Right lung (tissue), 10 donors: ENCODE measurements at places on chromosomes 5 and 9.

GRCh38 chr5:133403741-133404364, 208.5 kb downstream of the FSTL4 start:
- DNase-seq = no peak

- DNase-seq = no peak
Observed at GRCh38 chr5:80884929-80885328, 75.2 kb upstream of the RASGRF2 start.

DNA sequence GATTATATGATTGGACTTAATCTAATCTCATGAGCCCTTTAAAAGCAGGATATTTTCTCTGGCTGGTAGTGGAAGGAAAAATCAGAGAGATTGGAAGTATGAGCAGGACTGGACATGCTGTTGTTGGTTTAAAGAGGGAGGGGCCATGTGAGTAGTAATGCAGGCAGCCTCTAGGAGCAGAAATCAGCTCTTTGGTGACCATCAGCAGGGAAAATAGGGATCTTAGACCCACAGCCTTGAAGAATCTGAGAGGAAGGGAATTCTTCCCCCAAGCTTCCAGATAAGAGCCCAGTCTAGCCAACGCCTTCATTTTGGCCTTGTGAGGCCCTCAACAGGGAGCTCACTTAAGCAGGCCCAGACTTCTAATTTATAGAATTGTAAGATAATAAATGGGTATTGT, 9.5 kb downstream of the SH3GL2 start:
- DNase-seq = no peak

DNA sequence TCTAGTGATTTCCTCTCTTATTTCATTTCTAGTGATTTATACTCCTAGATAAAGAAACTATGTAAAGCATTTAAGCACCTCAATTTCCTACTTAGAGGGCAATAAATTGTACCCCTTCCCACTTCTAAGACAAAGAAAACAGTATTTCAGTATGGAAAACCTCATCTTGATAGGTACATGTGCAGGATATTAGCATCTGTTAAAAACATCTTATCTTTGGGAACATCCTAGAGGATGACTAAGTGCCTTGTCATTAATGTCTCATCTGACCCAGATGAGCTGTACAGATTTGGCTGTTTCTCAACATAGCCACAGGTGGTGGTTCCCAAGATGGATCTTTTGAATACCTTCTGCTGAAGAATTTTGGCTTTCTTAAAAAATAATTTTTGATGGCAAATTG, 5.7 kb downstream of the MEGF10 start:
- no peak for DNase-seq

DNA sequence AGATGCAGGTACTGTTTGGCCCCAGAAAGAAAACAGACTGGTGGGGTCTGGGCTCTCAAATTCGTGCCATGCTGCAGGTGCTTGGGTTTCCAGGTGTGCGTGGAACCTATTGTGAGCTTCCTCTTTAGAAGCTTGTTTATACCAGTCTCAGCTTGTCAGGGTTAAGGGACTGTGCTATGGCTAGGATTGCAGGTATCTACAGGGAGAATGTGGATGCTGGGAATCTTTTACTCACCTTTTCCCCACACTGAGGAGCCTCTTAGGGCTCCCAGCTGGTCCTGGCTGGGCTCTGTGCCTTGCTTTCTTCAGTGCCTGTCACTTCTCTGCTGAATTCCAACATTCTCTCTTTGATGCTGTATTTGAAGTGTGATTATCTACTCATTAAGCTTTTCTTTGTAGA, 111.8 kb downstream of the WDR70 start:
- DNase-seq = no peak

- DNase-seq = no peak
Observed at GRCh38 chr5:97172227-97172626, 10.8 kb downstream of the RIOK2 start.
